Kasumi-1 (cell line): ENCODE measurements at places on chromosomes 4 and X.

DNA sequence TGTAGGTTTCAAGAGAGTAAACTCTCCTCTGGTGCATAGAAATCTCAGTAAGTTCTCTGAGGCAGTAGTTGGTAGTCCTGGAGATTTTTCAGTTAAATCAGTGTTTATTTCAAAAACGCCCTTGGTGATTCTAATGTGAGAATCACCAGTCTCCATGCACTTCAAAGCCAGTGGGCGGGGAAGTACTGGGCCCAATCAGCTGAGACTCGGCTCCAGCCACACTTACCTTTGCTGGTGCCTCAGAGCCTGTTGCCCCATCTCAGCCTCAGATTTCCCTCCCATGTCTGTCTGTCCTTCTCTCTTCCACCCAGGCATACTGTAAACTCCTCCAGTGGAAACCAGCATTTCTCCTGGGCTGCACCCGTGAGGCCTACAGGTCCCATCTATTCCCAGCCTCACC, 7.4 kb upstream of the MGST2 start:
- no peak for DNase-seq

DNA sequence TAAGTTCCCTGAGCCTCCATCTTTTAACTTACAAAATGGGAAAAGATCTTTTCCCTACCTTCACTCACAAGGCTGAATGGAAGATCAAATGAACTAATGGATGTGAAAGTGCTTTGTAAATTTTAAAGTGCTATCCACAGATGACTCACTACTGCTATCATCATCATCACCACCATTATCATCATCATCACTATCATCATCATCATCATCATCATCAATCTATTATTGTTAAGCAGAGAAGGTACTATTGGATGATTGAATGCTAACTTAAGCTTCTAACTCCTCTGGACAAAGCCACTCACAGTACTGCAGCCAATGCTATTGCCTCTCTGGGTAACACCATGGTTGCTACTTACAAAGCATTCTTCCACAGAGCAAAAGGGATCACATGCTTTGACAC, 1.9 kb downstream of the FRMD7 start:
- DNase-seq, result no peak

- no peak for DNase-seq
Measured at GRCh38 chr4:73770917-73771316, 30.5 kb downstream of the CXCL8 start.

- DNase-seq, result no peak
Measured at GRCh38 chrX:47898024-47898423, 61.3 kb downstream of the ZNF81 start.

DNA sequence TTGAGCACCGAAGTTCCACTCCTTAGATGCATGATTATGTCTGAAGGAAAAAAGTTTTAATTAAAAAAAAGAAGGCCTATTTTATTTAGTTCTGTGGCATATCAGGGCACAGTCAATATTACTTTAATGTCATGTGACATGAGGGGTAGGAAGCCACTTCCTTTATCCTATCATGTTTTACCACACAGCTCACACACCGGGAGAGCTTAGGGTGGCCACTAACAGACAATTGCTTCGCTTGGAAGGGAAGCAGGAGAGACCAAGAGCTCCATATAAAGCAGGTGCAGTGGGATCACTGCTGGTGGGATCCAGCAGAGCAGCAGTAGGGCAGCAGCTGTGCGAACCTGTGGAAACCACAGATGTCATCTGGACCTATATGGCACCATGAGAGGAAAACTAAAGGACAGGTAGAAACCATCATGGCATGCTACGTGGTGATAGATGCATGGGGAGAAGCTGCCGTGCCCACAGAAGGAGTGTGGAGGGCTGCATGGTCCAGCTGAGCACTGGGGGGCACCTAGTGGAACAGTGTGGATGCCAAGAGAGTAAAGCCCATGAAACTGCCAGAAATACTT, 52.0 kb downstream of the DTHD1 start:
- peak; percentile 7 for DNase-seq

DNA sequence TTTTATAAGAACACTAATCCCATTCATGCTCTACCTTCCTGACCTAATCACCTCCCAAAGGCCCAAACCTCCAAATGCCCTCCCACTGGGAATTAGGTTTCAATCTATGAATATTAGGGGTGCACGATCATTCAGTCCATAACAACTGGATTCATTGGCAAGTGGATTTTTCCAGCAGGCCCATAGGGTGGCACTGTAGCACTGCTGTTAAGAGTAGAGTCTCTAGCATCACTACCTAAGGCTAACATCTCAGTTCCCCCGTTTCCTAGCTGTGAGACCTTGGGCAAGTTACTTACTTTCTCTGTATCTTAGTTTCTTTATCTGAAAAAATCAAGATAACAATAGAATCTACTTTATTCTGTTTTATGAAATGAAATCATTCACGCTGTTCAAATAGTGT, 315.8 kb downstream of the STIM2 start:
- peak; percentile 76 for DNase-seq

DNA sequence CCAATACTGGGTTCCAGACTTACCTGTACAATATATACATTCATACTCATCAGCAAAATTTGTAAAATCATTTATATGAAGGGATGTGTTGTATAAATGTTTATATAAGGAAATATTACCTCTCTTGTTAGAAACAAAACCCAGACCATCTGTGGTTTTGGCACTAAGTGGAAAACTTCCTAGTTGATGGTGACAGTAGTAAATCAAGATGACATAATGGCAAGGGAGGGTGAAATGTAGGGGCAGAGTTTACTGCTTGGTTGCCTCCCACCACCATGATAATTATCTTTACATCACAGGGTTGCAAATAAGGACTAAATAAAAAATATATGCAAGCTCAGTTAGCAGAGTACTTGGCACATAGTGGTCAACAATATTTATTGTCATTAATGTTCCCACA, 365.3 kb upstream of the TEX13C start:
- no peak for DNase-seq

DNA sequence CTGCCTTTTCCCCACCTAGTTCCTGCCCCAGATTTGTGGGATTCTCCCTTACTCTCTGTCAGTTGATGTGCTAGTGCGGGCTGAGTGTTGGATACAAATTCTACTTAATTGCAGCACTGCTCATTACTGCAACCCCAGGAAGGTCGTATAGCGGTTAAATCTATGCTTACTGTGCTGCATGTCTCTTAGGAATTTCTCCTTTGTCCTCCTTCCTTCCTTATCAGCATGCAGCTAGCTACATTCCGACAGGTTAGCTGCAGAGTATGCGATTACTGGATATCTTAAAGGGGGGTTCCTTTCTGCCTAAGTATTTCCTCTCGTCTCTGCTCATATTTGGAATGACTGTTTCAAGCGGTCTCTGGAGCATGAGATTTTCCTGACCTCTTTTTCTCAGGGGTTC, 662.8 kb downstream of the TLL1 start:
- no peak for DNase-seq

DNA sequence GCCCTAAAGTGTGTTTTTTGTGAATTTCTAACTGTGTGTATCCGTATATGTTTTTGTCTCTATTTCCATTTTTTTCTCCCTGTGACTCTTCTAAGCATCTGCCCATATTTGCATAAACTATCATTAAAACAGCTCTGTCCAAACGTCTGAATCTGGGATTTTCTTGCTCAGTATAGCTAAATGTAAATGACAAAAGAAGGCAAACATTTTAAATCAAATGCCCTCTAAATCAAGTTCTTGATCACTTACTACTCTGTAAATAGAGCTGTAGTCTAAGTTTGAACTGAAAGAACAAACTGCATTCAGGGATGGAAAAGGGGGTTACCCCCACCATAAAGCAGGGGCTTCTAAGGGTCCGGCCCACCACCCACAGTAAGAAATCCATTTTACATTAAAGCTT, 432.0 kb upstream of the FAM241A start:
- no peak for DNase-seq

DNA sequence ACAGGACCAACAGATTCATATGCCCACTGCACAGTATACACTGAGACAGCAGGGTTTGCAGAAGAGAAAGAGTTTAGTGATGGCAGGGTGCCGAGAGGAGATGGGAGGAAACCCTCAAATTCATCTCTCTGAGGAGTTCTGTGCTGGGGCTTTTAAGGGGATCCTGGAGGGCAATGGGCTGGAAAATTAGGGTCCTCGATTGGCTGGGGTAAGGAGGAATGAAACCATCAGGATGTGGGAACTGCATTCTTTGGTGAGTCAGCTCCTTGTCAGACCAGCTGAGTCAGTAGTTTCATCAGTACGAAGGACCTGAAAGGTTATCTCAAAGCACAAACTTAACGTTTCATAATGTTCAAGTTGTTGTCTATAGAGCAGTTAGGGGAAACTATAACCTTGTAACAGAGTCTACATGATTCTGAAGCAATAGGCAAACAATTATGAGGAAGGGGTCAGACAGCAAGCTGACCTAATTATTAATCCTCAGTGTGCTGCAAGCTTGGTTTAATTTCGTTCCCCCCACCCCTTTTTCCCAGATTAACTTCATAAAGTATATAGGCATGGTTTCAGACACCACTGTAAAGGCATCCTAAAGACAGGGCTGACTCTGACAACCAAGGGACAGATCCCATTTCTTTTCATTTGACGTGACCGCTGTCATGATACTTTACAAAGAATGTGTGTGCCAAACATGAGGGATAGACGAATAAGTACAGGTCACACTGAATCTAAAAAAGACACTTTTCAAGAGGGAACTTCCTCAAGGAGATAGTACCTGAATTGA, 1.5 kb upstream of the MSMO1 start:
- no peak for DNase-seq

DNA sequence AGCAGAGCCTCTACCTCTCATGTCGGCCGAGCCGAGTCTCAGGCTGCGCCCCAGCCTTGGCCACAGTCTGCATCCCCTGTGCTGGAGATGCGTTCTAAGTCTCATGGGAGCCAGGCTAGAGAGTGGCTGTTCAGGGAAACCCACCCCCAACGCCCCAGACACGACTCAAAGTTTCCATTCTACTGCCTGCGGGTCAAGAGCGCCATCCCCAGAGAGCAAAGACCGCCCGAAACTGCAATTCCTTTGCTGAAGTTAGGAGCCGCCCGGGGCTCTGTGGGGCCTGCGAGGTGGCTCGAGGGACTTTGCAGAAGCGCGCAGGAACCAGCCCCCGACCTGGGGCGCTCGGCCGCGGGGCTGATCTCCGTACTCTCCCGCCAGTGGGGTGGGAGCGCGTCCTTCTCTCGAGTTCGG, 10.0 kb upstream of the ELF4 start:
- DNase-seq, result peak; percentile 29

- peak; percentile 61 for DNase-seq
Measured at GRCh38 chrX:125205133-125205917, 114.3 kb upstream of the TEX13C start.
